ENCODE measurements at places on chromosomes 11 and 22. TPM values are rescaled to one million over a fixed set of nuclear protein-coding genes. Genes with fewer than 3 reads are reported as not detected.
A peak's percentile ranks its signal among the peaks of the same experiment; 100 is the strongest.

GRCh38 chr22:30195245-30196140, 51.1 kb downstream of the LIF start:
- H3K36me3 ChIP-seq, result no peaks in the 10 kb centered on the region
- H3K27me3 ChIP-seq, result no peaks in the 10 kb centered on the region
- H3K4me3 ChIP-seq, result no peak overlapping the region
- no peak for DNase-seq
- H3K4me1 ChIP-seq, result peaks cover 51% of the 10 kb centered on the region

EWSR1 gene
- 192 TPM for polyA plus RNA-seq

NTM gene
- polyA plus RNA-seq, result not detected

DNA sequence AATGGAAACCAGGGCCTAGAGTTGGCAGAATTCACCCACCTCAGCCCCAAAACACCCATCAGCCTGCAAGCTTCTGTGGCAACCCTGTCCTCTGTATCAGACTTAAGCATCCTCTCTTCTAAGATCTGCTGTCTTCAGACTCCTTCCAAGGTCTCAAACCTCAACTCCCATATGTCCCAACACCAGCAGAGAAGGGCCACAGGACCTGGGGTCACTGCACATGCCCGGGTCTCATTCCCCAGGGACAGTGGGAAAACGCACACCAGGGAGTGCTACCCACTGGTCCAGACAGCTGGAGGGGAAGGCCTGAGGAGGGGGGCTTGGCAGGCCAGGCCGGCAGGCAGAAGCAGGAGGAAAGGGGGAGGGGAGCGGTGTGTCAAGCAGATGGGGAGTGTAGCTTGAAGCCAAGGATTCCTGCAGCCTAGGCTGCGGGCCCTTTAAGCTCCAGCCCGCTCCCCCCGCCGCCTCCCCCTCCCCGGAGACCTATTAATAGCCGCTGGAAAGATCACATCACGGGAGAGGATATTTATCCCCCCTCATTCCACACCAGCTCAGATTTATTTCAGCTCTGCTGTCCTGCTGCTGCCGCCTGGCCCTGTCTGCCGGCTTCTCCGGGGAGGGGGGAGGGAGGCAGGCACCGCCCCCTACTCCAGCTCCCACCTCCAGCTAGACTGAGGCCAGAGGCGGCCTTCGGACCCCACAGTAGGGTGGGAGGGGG, 16.7 kb downstream of the BCL9L start:
- H3K4me1 ChIP-seq, result peaks cover 71% of the 10 kb centered on the region
- H3K27ac ChIP-seq, result peak overlapping the region; percentile 99
- no peak overlapping the region for H3K4me3 ChIP-seq
- peaks cover 32% of the 10 kb centered on the region for H3K36me3 ChIP-seq

OR52W1 gene
- polyA plus RNA-seq, result not detected

DNA sequence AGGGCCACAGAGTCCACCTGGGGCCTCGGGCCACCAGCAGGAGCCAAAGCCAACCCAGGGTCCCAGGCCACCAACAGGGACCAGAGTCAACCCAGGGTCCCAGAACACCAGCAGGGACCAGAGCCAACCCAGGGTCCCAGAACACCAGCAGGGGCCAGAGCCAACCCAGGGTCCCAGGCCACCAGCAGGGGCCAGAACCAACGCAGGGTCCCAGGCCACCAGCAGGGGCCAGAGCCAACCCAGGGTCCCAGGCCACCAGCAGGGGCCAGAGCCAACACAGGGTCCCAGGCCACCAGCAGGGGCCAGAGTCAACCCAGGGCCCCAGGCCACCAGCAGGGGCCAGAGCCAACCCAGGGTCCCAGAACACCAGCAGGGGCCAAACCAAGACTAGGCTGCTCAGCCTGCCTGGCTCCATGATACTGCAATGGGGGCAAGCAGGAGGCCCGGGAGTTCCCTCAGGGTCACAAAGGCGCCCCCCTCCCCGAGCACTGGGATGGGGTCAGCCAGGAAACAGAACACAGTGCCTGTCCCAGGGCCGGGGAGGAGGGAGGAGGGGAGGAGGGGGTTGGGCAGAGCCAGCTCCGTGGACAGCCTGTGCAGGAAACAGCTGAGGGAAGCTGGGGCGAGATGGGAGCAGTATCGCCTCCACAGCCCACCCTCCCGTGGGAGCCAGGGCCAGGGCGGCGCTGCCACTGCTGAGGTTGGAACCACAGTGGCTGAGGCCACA, 62.0 kb upstream of the PRR5 start:
- no peaks in the 10 kb centered on the region for H3K36me3 ChIP-seq
- no peaks in the 10 kb centered on the region for H3K4me1 ChIP-seq
- H3K27ac ChIP-seq, result no peak overlapping the region

- peak overlapping the region; percentile 89 for H3K27ac ChIP-seq
- no peak for DNase-seq
- H3K4me1 ChIP-seq, result peaks cover 47% of the 10 kb centered on the region
- peak overlapping the region; percentile 79 for H3K4me3 ChIP-seq
These were observed 2.9 kb upstream of the MTFP1 start for GRCh38 chr22:30422481-30423300.

DNA sequence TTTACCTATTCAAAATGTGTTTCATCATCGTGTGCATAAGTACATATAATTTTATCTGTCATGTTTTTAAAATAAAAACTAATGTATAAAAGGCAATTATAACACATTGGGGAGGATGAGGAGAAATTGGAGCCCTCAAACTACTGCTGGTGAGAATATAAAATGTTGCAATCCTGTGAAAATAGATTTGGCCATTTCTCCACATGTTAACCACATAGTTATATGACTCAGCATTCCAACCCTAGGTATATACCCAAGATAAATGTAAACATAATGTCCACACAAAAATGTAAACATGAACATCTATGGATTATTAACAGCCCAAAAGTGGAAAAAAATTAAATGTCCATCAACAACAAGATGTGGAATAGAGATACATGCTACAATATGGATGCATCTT, 928.0 kb upstream of the FAT3 start:
- no peaks in the 10 kb centered on the region for H3K27me3 ChIP-seq
- H3K4me1 ChIP-seq, result no peaks in the 10 kb centered on the region
- no peak overlapping the region for H3K4me3 ChIP-seq
- no peak for DNase-seq
- no peak overlapping the region for H3K27ac ChIP-seq

GRCh38 chr11:101860696-101861427, 53.9 kb upstream of the CEP126 start:
- H3K4me3 ChIP-seq, result no peak overlapping the region
- H3K4me1 ChIP-seq, result no peaks in the 10 kb centered on the region
- no peaks in the 10 kb centered on the region for H3K27me3 ChIP-seq

OR52I2 gene
- not detected for polyA plus RNA-seq

GRCh38 chr11:130223291-130223971, 63.8 kb downstream of the ST14 start:
- H3K4me3 ChIP-seq, result no peak overlapping the region
- H3K27me3 ChIP-seq, result no peaks in the 10 kb centered on the region
- no peaks in the 10 kb centered on the region for H3K36me3 ChIP-seq
- H3K27ac ChIP-seq, result no peak overlapping the region
- DNase-seq, result no peak

DNA sequence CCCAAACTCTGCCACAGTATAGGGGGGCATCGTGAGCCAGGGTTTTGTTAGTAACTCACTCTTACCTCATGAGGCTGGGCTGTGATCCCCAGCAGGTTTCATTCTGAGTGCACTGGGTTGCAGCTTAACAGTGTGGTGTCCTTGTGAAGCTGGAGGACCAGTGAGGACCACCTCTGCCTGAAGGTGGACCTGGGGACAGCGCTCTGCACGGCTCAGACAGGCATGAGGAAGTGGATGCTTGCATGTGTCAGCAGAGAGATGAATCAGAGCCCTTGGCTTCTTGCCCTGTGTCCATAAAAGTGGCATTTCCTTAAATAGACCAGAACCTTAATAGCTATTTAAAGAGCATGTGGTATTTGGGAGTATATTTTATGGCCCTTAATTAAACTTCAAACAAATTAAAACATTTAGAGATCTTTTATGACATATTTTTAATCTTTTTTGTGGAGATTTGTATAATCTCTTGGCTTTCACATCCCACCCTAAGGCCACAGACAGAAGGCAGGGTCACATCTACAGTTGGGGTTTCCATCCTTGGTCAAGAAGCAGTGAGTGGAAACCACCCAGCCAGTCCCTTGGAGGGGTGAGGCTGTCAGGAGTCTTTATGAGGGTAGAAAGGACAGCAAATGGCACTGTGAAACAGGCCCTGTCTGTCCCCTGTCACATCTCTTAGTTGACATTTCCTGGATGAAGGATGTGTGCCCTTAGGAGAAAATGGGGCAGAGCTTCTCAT, 24.8 kb upstream of the ADORA2A start:
- peaks cover 8% of the 10 kb centered on the region for H3K36me3 ChIP-seq
- DNase-seq, result no peak
- peaks cover 1% of the 10 kb centered on the region for H3K4me1 ChIP-seq
- no peak overlapping the region for H3K4me3 ChIP-seq
- H3K27me3 ChIP-seq, result no peaks in the 10 kb centered on the region
